T47D (cell line): ENCODE measurements at places on chromosomes 2 and 18.

GRCh38 chr2:108634011-108634410, 85.3 kb upstream of the RANBP2 start:
- no peak for DNase-seq

- no peak for DNase-seq
These were observed 846 bp upstream of the FKBP7 start for GRCh38 chr2:178479275-178479616.

- no peak for DNase-seq
These were observed 2.1 kb downstream of the SERTAD2 start for GRCh38 chr2:64651590-64651989.

GRCh38 chr2:118988706-118989105, 46.7 kb downstream of the MARCO start:
- DNase-seq, result no peak

- no peak for DNase-seq
These were observed 42.7 kb upstream of the PELI1 start for GRCh38 chr2:64186699-64187605.

- DNase-seq, result no peak
These were observed 29.3 kb upstream of the MMADHC start for GRCh38 chr2:149616681-149617456.

DNA sequence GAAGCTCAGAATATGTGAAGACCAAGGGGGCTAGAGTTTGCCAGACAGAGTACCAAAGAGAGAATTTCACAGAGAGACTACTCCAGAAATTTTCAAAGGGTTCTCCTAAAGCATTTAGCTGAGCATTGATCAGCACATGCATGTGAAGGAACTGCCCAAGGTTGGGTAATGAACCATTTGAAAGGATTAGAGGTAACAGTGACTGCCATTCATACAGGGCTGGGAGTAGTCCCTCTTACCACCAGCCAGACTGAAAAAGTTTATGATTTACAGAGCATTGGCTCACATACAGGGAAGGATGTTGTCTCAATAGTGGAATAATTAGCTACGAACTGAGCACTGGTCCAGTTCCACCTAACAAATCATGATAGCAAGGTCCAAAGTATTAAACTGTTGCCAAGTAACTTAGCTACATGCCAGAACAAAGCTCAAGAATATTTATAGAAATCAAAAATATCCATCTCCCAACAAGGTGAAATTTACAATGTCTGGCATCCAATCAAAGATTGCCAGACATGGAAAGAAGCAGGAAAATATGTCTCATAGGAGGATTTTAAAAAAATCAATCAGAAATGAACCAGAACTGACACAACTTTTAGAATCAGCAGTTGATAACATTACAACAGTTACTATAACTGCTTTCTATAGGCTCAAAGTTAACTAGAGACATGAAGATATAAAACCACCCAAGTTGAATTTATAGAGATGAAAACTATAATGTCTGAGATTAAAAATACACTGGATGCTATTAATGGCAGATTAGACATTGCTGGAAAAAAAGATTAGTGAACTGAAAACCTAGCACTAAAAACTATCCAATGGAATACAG, 25.7 kb upstream of the RNF103 start:
- no peak for DNase-seq

DNA sequence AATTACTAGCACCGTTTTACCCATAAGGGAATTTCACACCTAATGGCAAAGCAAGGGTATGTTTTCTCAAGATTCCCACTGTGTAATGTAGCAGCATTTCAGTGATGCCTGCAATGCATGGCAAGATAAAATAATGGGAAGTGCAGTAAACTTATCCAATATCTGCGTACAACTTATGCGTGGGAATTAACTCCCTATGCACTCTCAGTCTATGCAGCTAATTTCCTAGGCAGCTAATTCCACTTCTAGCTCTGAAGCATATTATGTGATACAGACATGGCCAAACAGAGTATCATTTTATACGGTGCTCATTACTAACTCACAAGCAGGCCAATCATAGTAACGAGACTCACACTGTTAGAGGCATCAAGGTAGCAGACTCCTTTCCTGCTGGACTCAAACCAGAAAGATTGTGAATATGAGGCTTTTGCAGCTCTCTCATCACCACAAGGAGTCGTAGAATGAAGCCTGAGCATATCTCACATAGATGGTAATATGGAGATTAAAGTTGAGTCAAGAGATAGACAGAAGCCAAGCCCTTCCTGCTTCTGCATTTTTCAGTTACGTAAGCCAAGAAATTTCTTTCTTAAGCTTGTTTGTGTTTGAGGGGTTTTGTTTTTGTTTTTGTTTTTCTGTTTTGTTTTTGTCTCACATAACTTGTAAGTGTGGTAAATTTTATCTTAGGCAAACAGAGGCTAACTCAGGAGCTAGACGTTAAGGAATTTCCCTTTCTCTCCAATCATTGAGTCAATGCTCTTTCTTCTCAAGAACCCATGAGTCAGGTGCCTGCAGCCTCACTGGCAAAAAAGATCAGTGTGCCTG, 34.8 kb upstream of the ITGAV start:
- DNase-seq, result no peak

GRCh38 chr2:171490577-171490976, 31.7 kb upstream of the CYBRD1 start:
- no peak for DNase-seq

DNA sequence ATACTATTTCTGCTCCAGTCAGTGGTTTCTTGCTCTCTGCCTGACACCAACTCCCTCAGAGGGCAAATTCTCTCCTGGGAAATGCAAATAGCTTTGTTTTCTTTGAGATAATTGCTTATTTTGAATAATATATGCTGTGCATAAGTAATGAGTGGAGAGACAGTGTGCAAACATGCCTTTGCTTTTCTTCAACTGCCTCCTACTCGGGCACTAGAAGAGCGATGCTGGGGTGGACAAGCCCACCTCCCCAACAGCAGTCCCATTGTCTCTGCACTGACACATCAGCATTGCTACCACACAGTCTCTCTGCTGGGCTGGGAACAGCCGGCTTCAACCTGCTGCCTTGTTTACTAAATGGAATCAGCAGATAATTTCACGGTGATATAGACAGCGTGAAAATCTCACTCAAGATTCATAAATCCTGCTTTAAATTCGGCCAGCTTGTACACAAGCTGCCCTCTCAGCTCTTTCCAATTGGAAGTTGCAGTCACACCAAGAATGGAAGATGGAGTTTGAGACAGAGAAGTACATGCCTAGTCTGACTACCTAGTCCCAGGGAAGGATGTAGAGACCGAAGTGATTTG, 694.5 kb downstream of the TDRD15 start:
- no peak for DNase-seq

DNA sequence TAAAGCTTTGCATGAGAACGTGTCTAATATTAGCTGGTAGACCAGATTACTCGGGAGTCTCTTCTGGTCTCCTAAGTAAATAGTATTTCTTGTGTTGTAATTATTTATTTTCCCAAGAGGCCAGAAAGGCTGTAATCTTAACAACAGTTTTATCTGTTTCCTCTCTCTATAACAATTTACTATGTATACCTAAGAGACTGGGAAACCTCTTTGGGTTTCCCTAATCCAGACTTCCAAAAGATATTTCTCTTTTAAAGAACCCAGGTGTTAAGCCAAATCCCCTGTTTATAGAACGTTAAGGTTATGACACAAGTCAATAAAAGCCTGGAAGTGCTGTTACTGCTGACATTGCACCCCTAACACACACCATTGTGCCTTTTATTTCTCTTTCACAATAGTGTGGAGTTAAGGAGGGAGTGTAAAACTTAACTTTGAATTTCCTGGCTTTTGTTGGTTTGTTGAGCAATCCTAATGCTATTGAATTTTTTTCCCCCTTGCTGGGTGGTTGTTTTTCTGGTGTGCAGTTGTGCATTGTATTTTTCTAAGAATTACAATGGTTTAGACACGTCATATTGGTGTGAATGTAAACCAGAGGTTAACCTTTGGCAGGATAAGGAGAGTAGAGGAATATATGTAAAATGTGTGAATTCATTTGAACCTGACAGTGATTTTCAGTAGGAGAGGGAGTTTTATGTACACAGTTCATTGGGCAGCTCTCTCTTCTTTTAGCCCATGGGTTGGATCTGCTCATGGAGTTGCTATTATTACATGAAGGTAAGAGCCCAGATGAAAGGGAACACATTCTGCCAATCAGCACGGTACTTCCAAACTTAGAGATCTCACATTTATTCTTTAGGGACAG, 192.8 kb downstream of the MTX2 start:
- DNase-seq, result no peak

GRCh38 chr2:185665251-185665814, 73.3 kb upstream of the FSIP2 start:
- no peak for DNase-seq

DNA sequence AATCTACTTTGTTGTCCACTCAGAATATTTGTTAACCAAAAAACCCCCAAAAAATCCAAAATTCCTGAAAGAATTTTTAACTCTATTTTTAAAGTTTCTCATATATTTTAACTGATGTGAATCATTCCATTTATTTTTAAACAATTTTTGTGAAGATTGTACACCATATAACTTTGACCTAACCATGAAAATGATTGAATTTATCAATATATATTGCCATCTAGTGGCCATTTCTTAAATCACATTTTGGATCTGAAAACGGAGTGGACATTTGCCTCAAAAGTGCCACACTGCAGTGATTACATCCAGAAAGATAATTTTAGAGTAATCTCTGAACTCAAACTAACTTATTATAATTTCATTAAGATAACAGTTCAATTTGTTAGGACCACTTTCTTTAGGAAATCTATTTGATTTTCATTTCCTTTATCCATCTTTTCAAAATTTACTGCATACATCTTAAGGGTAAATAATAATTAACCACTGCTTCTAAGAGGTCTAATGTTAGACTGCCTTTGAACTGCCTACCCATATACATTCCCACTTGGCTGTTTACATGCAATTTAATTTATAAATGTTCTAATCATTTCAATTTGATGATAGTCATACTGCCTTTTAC, 71.1 kb downstream of the DSC3 start:
- peak; percentile 35 for DNase-seq

DNA sequence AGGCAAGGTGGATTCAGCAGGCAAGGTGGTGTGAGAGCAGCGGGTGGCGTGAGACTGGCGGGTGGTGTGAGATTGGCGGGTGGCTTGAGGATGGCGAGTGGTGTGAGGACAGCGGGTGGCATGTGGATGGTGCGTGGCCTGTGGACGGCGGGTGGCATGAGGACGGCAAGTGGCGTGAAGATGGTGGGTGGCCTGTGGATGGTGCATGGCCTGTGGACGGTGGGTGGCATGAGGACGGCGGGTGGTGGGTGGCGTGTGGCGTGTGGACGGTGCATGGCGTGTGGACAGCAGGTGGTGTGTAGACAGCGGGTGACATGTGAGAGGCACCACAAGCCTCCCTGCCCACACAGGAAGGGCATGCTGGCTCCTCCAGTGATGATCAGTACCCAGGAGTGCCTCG, 186.9 kb upstream of the SALL3 start:
- DNase-seq, result no peak

- DNase-seq, result no peak
These were observed 579.5 kb downstream of the ARHGAP15 start for GRCh38 chr2:143708682-143709081.

- DNase-seq, result peak; percentile 59
These were observed 20.5 kb upstream of the ZNF236 start for GRCh38 chr18:76801567-76802505.

DNA sequence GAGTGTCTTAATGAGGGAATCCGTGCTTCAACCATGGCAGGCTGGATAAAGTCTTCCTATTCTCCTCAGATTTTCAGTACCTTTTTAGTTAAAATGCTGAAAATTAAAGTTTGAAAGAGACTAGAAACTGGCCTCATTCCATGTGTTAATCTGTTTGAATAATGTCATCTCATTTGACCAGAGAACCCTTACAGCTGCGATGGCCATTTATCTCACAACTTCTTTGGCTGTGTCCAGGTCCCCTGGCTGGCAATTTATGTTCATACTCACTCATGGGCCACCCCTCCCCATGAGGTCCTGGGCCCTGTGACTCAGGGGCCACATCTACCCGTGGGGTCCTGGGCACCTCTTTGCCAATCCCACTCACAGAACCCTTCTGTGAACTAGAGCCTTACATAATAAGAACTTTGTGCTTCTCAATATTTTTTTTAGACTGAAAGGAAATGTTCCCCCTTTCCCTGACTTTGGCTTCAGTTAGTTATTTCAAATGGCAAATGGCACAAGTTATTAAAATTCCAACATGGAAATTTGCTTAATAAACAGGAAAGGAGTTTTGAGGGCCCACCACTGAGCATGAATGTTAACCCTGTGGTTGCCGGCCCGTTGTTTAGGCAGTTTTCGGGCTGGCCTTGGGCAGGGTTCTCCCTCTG, 134.6 kb downstream of the UXS1 start:
- DNase-seq, result no peak

DNA sequence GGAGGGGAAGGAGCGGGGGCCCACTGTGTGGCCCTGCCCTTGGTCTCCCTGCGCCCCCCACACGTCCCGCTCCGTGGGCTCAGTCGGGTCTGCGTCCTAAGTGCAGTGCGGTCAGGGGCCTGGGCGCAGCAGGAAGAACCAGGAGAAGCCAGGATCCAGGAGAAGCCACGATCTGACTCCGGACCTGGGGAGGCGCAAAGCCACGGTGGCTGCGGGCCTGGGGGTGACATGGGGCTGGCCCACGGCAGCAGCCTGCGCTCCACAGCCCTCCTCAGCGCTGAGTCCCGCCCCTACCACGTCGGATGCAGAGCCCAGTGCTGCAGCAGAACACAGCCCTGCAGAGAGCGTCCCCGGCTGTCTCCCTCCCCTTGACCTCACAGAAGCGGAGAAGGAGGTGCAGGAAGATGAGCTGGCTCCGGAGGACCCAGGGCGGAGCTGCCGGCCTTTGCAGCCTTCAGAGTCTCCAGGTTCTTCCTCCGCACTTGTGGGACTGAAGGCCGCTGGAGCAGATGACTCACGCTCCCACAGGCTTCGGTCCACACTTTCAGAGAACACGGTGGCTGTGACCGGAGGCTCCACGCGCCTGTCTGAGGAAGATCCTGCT, 589.2 kb upstream of the SALL3 start:
- DNase-seq, result peak; percentile 1

GRCh38 chr2:197628043-197628500, 47.3 kb downstream of the RFTN2 start:
- DNase-seq, result no peak

DNA sequence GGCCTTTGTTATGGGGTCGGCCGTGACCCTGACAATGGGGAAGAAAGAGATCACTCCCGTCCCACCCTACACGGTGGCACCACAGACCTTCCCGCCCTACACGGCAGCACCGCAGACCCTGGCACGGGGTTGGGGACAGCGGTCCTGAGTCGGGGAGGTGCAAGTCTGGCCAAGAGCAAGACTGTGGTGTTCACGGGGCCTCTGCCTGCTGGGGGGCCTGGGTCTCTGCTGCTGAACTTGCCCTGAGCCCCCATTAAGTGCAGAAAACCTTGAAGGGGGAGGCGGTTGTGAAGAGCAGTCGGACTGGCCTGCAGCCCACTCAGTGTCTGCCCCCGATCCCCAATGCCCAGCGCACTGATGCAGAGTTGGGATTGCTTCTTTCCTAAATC, 75.9 kb downstream of the SLC66A2 start:
- DNase-seq, result no peak

- no peak for DNase-seq
These were observed 296.1 kb downstream of the RND3 start for GRCh38 chr2:150191349-150191748.

GRCh38 chr18:47632970-47633635, 297.4 kb downstream of the SMAD2 start:
- no peak for DNase-seq

GRCh38 chr2:45769854-45770576, 118.5 kb downstream of the PRKCE start:
- DNase-seq, result no peak

GRCh38 chr2:72515696-72516095, 310.1 kb downstream of the EXOC6B start:
- no peak for DNase-seq
